Stimulated activated CD4-positive, alpha-beta T cell treated with anti-CD3 and anti-CD28 coated beads, Interleukin-2, amount 100 ng/mL, for 24 hours (primary cell): ENCODE measurements at places on chromosomes 3 and 15.

DNA sequence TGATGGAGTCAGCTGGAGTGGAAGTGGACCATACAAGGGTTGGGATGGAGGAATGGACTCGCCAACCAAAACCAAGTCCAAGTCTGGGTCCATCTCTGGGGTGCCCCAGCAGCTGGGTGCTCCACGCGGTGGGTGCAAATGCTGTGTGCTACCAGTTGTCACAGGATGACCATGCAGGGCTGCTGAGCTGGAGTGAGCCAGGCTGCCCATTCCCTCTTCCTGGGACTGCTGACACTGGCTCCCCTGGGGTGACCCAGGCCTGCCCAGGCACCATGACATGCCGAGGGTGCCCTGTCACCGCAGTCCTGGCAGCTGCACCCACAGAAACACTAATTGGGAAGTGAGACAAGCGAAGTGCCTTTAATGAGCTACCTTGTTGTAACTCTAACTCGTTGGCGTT, 140.2 kb downstream of the TPRA1 start:
- no peak for DNase-seq

DNA sequence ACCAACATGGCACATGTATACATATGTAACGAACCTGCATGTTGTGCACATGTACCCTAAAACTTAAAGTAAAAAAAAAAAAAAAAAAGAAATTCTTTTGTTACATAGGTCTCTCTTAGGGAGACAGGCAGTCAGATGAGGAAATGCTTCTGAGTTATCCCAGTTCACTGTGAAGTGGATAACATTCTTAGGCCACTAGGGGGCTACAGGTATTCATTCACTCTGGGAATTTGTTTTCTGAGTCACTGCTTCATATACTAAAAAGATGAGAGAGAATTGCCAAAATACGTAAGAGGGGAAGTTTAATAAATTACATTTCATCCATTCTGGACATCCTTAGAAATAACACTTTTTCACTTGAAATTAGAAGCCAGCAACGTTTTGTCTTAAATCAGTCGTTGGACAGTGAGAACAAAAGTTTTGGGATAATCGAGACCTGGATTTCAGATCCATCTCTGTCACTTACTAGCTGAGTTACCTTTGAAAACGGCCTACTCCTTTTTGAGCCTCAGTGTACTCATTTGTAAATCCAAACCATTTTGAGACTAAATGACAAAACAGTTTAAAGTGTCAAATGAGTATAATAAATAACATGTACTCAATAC, 738.4 kb upstream of the ALCAM start:
- no peak for DNase-seq

DNA sequence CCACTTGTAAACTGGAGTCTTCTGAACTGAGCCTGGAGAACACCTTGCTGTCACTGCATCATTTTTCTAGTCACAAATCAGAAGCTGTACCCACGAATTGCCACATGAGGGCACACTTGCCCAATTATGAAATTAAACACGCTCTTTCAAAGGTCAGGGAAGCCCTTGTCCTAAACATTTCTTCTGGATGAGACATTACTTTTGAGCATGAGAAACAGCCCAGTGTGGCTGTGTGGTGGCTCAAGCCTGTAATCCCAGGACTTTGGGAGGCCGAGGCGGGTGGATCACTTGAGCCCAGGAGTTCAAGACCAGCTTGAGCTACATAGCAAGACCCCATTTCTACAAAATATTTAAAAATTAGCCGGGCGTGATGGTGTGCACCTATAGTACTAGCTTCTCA, 27.5 kb upstream of the CFAP161 start:
- peak; percentile 43 for DNase-seq

DNA sequence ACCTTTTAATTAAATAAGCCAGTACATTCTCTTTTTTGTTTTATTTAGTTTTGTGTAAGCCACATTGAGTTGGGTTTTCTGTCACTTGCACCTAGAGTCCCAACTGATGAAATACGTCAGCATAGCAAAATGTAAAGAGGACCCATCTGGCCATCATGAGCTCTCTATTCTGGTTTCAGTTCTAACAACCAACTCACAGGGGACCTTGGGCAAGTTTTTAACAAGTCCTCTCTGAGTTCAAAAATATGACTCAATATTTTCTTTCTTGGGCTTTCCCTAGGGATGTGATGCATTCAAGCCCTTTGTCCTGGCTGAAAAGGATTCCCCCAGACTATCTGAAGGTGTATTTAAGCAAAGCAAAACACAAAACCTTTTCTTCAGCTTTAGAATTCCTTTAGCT, 32.9 kb downstream of the PLCH1 start:
- no peak for DNase-seq

DNA sequence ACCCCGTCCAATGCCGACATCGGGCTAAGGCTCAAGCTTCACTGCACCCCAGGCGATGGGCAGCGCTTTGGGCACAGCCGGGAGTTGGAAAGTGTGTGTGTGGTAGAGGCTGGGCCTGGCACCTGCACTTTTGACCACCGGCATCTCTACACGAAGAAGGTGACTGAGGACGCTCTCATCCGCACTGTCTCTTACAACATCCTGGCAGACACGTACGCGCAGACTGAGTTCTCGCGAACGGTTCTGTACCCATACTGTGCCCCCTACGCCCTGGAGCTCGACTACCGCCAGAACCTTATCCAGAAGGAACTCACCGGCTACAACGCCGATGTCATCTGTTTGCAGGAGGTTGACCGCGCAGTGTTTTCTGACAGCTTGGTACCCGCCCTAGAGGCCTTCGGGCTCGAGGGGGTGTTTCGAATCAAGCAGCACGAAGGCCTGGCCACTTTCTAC, 1.0 kb downstream of the PDE12 start:
- DNase-seq: peak; percentile 49

GRCh38 chr15:96887730-96888129, 557.2 kb downstream of the NR2F2 start:
- no peak for DNase-seq

- no peak for DNase-seq
These were observed 39.5 kb upstream of the TSEN2 start for GRCh38 chr3:12444582-12445471.

GRCh38 chr3:111870620-111871019, 11.6 kb downstream of the PHLDB2 start:
- DNase-seq: no peak

- no peak for DNase-seq
These were observed 18.3 kb upstream of the BFSP2 start for GRCh38 chr3:133381346-133382109.

DNA sequence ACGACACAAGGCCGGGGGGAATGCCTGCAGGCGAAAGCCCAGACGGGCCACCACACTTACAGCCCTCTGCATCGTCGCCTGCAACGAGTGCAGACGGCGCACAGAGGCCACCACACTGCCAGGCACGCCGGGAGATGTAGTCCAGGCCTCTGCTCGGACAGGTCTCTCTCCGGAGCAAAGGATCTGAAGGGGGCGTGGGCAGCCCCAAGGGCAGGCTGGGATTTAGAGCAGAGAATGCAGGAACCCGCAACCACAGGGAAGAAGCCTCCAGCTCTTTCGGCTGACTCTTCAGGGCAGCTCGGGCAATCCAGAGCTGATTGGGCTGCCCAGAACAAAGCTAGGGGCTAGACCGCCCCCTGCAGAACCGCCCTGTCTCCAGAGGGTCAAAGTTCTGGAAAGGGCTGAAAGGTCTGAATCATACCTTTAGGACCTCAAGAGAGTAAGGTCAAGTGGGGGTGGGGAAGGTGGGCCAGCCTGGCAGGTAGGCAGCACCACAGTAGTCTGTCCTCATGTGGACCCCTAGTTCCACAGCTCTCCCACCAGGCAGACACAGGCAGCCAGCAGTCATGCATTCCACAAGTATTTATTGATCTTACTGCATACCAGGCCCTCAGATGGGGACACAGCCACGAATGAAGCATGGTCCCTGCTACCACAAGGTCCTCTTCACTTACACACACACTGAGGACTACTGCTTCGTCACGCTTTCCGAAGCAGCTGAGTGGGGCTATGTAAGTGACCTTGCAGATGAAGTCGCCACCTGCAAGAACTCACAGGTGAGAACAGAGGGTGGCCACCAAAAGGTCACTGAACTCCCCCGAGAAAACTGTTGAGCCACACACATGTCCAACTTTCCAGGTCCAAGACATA, at the start of gene AMT:
Gene AMT, minus strand, starts transcription at position 95 of the 870 bp plus-strand sequence. Its CDS starts 23 bp downstream, at position 72.
- no peak for DNase-seq

GRCh38 chr15:83653639-83654378, at the start of gene ADAMTSL3:
TSS of gene ADAMTSL3 (plus strand) at chr15:83654123. CDS start at chr15:83655762, 1,639 bp downstream.
- DNase-seq: no peak

DNA sequence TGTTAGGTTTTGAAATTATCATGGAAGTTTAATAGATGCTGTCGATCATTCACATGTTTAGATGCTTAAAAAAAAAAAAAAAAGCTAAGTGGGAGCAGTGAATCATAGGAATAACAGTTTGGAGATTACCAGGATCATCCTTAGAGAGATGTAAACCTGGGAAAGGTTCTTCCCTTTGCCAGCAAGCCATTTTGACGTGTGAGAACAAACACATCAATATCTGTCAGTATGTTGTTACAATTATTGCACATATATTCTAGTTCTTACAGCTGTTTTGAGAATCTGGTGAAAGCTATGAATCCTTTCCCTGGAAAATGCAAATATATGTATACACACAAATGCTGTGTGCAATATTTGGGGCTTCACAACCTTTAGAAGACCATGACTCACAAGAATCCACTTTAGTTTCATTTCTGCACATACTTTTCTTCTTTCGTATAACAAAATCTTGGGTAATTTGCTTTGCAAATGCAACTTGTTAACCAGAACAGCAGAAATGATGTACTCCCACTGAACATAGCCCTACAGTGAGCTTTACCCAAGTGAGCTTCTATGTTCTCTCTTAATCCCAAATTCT, 12.0 kb downstream of the NFKBIZ start:
- DNase-seq: no peak

GRCh38 chr3:7847021-7847420, 654.6 kb upstream of the LMCD1 start:
- DNase-seq: no peak

- peak; percentile 8 for DNase-seq
These were observed 217.9 kb downstream of the SATB1 start for GRCh38 chr3:18207226-18207625.

DNA sequence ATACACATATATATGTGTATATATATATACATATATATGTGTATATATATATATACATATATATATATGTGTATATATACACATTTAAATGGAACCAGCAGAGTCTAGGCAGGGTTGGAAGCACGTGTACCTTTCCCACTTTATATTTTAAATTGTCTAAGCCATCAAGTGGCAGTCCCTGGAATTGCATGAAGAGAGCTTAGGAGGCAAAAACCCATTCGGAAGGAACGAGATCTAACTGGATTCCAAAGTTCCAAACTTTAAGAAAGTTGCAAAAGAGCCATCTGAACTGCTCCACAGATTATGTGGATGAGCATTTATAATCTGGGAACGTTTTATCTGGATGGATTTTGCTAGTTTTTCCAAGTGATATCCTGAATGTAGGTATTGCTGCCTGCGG, 186.5 kb downstream of the FOXP1 start:
- DNase-seq: no peak

DNA sequence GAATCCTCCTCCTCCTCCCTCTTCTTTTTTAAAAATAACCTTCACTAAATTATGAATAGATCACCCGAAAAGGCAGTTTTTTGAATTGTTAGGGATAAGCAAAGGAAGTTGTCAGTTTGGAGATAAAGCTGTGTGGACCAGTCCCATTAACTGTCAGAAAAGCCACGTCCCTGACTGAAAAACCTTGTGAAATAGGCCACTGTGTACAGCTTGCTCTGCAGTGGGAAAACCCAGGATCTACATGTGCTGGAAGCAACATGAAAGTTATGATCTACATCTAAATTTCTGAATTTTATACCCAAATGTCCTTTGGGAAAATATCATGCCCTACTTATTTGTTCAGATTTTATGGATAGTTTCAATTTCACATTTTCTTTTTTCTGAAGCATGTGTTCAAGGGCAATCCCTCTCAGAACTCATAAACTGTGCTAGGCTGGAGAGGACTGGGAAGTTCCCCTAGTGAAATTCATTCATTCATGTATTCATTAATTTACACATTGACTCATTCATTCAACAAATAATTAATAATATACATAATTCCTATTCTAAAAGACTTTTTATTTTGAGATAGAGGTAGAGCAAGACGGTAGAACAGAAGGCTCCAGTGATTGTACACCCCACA, 149.5 kb downstream of the SLC9A9 start:
- DNase-seq: no peak

DNA sequence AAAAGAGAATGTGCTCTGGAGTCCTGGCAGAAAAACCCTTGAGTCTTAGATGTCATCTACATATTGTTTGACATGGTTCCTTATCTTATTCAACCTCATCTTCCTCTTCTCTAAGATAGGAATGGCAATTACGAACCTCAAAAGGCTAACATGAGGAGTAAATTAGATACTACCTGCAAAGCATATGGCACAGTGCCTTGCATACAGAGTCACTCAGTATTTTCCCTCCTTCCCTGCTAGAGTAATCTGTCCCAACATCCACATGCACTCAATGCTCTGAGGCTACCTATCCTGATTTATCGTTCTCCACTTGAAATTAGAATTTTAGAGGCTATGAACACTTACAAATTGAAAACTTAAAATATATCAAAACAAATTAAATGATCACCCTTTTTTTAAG, 386.7 kb downstream of the RSL24D1 start:
- DNase-seq: no peak

DNA sequence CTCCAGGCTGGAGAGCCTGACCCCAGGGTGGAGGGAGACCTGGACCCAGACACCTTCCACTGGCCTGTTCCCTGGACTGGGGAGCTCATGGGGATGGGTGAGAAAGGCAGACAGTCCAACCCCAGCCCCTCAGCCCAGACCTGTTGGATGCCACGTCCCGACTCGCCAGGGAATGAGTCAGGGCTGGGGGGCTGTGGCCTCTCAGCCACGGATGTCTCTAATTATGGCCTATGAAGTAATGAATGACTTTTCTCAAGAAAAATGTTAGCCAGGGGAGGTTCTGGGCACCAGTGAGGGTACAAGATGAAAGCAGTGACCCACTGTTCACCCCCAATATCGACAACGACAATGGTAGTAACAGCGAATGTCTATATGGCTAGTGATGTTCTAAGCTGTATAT, 107.0 kb upstream of the RPL32 start:
- DNase-seq: no peak

GRCh38 chr3:62600033-62600432, 226.7 kb upstream of the FEZF2 start:
- DNase-seq: no peak

GRCh38 chr3:171049861-171050444, 23.4 kb upstream of the SLC2A2 start:
- peak; percentile 50 for DNase-seq

DNA sequence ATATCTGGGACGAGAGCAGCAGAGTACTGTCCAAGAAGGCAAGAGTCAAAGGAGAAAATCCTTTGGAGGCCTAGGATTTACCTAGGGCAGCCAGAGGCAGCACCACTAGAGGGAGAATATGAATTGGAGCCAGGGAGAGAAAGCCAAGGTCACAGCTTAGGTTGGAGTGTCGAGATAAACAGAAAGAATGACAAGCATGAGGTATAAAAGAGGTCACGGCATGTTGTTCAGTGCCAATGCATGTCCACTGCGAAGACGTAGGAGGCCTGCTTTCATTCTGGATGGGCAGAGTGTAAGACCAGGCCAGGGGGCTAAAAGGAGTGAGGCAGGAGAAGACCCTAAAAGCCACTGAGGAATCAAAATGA, 47.2 kb downstream of the THBS1 start:
- no peak for DNase-seq
